Liver (tissue), 10 donors: ENCODE measurements at places on chromosomes 2 and 18. TPM values are rescaled to one million over a fixed set of nuclear protein-coding genes. Genes with fewer than 3 reads are reported as not detected.

DNA sequence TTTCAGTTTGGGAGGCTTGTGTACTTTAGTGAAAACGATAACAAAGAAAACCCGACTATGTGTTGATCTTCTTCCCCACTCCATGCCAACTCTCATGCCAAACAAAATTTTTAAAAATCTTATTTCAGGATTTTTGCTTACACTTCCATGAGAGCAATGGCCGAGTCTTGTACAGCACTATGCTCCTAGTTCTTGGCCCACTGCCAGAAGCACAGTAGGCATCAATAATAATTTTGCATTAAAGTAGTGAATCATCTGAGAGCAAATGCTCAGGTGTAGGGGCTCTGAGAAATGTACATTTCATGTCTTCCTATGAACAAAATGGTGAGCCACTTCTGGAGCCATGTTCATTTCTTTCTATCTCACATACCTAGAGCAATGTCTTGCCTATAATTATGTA is 62.2 kb downstream of the MAP3K19 start:
- no peak overlapping the region for H3K27ac ChIP-seq
- H3K4me1 ChIP-seq = no peaks in the 10 kb centered on the region
- no peaks in the 10 kb centered on the region for H3K36me3 ChIP-seq
- H3K4me3 ChIP-seq = no peak overlapping the region

GRCh38 chr2:218130377-218130776 is 4.5 kb downstream of the CXCR2 start:
- no peak overlapping the region for H3K4me3 ChIP-seq
- no peaks in the 10 kb centered on the region for H3K27me3 ChIP-seq
- H3K4me1 ChIP-seq = no peaks in the 10 kb centered on the region

GRCh38 chr2:213934560-213934959 is 476.3 kb upstream of the VWC2L start:
- DNase-seq = no peak
- no peak overlapping the region for H3K4me3 ChIP-seq
- no peaks in the 10 kb centered on the region for H3K27me3 ChIP-seq
- H3K36me3 ChIP-seq = no peaks in the 10 kb centered on the region
- H3K27ac ChIP-seq = no peak overlapping the region

Gene ALKAL2
- not detected for total RNA-seq

DNA sequence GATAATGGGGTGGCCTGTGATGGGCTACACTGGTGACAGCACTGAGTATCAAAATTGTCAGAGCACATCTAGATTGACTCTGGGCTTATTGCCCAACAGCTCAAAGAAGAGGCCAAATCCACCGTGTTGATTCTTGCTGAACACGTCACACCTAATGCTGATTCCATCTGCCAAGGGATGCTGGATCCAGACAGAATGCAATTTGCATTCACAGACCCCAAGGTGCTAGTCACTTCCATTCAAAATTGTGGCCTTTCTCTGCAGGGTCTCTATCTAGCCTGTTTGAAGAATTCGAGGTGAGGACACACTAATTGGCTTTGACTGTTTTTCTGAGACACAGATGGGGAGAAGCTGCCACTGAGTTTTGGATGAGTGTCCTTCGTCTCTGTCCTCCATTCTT is 13.5 kb upstream of the GPR39 start:
- no peak overlapping the region for H3K4me3 ChIP-seq
- no peaks in the 10 kb centered on the region for H3K27me3 ChIP-seq
- no peak overlapping the region for H3K27ac ChIP-seq
- H3K4me1 ChIP-seq = no peaks in the 10 kb centered on the region
- no peak for DNase-seq

GRCh38 chr2:15852811-15853210 is 87.5 kb upstream of the MYCN start:
- no peak overlapping the region for H3K4me3 ChIP-seq
- no peaks in the 10 kb centered on the region for H3K36me3 ChIP-seq
- no peak for DNase-seq
- no peaks in the 10 kb centered on the region for H3K4me1 ChIP-seq
- H3K27me3 ChIP-seq = no peaks in the 10 kb centered on the region

DNA sequence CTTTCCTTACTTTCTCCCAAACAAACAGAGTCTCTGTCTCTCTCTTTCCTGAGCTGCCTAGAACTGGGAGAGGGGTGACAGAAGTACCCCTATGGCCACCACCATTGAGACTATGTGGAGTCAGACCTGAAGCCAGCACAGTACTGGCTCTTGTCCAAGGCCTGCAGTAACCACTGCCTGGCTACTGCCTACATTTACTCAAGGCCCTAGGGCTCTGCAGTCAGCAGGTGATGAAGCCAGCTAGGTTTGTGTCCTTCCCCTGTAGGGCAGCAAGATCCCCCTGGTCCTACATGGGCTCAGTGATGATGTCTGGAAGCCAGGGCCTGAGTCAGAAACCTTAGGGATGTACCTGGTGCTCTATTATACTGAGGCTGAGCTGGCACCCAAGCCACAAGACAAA is 12.2 kb downstream of the MYO3B start:
- no peak overlapping the region for H3K4me3 ChIP-seq
- H3K36me3 ChIP-seq = no peaks in the 10 kb centered on the region
- no peaks in the 10 kb centered on the region for H3K27me3 ChIP-seq
- no peak overlapping the region for H3K27ac ChIP-seq
- no peak for DNase-seq

Gene ABCB11
- 43.5 TPM for total RNA-seq

- H3K4me3 ChIP-seq = no peak overlapping the region
- peaks cover 4% of the 10 kb centered on the region for H3K4me1 ChIP-seq
- no peaks in the 10 kb centered on the region for H3K27me3 ChIP-seq
- peak overlapping the region; percentile 34 for H3K27ac ChIP-seq
- no peaks in the 10 kb centered on the region for H3K36me3 ChIP-seq
- no peak for DNase-seq
Measured at GRCh38 chr2:197306696-197307040, 3.9 kb downstream of the ANKRD44 start.

Gene KYNU
- 24.0 TPM for total RNA-seq

- no peaks in the 10 kb centered on the region for H3K36me3 ChIP-seq
- no peak overlapping the region for H3K27ac ChIP-seq
- H3K27me3 ChIP-seq = no peaks in the 10 kb centered on the region
- peaks cover 3% of the 10 kb centered on the region for H3K4me1 ChIP-seq
- H3K4me3 ChIP-seq = no peak overlapping the region
- DNase-seq = no peak
Measured at GRCh38 chr2:202642567-202642966, 7.8 kb downstream of the FAM117B start.

DNA sequence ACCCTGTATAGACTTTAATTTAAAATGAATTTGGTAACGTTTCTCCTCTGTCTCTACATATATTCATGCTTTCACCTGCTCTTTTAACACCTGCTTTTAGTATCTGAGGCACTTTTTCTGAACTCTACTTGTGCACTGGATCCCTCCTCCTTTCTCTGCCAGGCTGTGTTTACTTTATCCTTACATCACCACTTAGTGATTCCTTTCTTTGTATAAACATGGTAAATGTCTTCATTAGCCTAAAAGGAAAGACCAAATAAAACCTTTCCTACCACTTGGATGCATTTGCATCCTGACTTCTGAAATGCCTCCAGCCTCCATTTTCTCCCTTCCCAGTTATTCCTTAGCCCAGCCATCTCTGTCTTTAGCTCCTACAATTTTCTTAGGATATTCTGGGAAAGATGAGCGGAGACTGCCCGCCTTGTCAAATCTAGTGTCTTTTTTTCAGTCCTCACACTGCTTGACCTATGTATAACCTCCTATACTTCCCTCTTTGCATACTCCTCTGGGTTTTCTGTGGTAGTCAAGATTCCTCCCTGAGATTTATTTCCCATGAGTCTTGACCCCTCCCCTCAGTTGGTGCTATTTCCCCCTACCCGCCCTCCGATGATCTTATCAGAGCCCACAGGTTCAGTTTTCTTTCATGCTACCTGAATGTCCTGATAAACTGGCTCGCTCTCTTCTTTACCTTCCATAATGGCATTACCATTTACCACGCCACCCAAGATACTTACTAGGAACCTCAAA is 44.8 kb downstream of the REL start:
- H3K27me3 ChIP-seq = no peaks in the 10 kb centered on the region
- peak overlapping the region; percentile 70 for H3K27ac ChIP-seq
- no peak overlapping the region for H3K4me3 ChIP-seq
- peaks cover 3% of the 10 kb centered on the region for H3K36me3 ChIP-seq
- H3K4me1 ChIP-seq = no peaks in the 10 kb centered on the region
- no peak for DNase-seq

DNA sequence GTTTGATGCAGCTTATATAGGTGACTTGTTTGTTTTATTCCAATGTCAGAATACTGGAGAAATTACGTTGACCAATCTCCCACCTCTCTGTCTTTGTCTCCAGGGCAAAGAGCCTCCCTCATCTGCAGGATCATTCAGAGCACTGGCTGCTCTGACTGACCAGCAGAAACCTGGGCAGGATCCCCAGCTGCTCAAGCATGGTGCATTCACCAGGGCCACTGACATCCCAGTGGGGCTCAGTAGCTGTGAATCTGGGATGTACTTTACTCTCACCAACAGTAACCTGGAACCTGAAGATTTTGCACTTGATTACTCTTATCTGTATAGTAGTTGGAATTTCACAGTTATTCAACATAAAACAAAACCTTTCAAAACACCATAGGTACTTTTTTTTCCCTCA is 235.9 kb downstream of the ANKRD36 start:
- no peaks in the 10 kb centered on the region for H3K4me1 ChIP-seq
- no peak overlapping the region for H3K4me3 ChIP-seq
- DNase-seq = no peak

- H3K27ac ChIP-seq = no peak overlapping the region
- H3K4me3 ChIP-seq = no peak overlapping the region
- no peaks in the 10 kb centered on the region for H3K4me1 ChIP-seq
- no peaks in the 10 kb centered on the region for H3K36me3 ChIP-seq
Measured at GRCh38 chr18:35786365-35787042, 186.0 kb upstream of the RMP24 start.

Gene HOXD12
- total RNA-seq = not detected

DNA sequence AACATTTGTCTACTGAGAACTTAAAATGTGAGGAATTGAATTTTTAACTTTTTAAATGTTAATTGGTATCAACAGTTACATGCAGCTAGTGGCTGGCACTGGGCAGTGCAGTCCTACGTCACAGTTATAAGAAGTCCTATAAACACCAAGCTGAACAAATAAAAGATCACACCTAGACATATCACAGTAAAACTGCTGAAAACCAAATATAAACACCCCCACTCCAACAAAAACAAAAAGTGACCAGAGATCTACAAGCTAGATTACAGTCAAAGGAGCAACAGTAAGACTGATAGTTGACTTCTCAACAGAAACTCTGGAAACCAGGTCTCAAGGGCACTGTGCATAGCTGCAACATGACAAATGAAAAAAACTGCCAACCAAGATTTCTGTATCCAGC is 19.4 kb downstream of the TLK1 start:
- no peak for DNase-seq
- no peak overlapping the region for H3K27ac ChIP-seq
- no peaks in the 10 kb centered on the region for H3K36me3 ChIP-seq
- no peak overlapping the region for H3K4me3 ChIP-seq

- no peaks in the 10 kb centered on the region for H3K27me3 ChIP-seq
- DNase-seq = peak; percentile 4
- no peak overlapping the region for H3K4me3 ChIP-seq
- no peaks in the 10 kb centered on the region for H3K36me3 ChIP-seq
- H3K4me1 ChIP-seq = no peaks in the 10 kb centered on the region
Measured at GRCh38 chr2:8378016-8378810, 303.6 kb upstream of the ID2 start.

DNA sequence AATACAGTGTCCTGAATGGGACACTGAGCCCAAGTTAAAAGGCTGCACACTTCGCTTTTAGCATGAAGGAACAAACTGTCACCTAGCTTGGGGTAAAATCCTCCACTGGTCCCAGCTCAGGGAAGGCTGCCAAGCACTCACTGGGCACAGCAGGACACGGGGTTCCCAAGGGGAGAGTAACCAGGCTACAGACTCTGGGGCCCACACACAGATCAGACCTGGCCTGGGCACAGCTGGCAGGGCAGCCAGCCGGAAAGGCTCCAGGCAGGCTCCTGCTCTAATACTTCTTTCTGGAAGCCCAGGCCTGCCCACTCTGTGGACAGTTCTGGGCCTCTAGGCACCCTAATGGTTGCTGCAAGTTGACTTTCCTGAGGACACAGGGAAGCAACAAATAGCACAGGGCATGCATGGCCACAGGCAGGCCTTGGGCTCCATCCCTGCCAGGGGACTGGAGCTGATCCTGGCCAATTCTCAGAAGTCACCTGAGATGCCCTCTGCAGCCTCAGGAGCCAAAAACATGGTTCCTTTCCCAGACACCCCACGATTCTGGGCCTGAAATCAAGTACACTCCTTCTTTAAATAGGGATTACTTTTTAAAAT is 18.7 kb upstream of the SULT1C3 start:
- no peak for DNase-seq
- no peak overlapping the region for H3K4me3 ChIP-seq
- H3K27me3 ChIP-seq = no peaks in the 10 kb centered on the region
- no peaks in the 10 kb centered on the region for H3K36me3 ChIP-seq
- H3K4me1 ChIP-seq = no peaks in the 10 kb centered on the region

DNA sequence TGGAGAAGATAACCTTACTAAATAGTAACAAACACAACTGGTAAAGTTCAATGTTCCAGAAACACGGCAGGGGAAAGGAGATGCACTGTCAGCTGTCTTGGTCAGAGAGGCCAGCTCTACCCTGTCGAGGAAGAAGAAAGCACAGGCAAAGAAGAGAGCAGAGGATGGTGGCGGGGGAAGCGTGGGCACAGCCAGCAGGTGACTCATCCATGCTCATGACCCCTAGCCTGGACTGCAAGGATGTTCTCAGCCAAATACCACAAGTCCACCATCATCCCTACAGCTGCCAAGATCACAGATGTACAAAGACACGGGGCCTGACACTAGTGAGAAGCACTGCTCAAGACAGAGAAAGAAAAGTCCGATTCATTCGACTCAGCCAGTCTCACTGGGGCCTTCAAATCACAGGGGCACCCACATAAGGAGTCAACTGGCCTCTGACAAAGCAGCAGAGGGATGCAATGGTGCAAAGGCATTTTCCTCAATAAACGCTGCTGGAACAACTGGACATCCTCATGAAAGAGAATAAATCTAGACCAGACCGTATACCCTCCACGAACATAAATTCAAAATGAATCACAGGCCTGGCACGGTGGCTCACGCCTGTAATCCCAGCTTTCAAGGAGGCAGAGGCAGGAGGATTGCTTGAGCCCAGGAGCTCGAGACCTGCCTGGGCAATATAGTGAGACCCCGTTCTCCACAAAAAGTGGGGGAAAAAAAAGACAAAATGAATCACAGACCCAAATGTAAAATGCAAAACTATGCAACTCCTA is 5.6 kb downstream of the DTYMK start:
- H3K27ac ChIP-seq = no peak overlapping the region
- H3K4me1 ChIP-seq = no peaks in the 10 kb centered on the region
- no peaks in the 10 kb centered on the region for H3K36me3 ChIP-seq
- no peak overlapping the region for H3K4me3 ChIP-seq
- no peak for DNase-seq

DNA sequence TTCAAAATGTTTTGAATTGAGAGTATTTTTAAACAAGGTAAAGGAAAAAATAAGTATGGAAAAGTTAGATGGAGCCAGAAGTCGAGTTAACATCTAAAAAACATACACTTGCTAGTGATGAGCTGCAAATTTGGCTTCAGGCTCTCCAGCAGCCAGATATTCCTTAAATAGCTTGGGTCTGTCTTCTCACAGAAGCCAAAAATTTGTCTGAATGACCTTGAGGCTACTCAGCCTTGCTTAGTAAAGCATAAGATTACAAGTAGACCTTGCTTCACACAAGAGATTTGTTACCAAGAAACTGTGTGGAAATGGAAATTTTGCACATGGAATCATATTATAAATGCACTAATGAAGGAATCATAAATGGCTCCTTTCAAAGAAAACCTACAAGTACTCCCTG is 40.8 kb upstream of the GRB14 start:
- DNase-seq = no peak
- H3K27me3 ChIP-seq = no peaks in the 10 kb centered on the region
- H3K4me3 ChIP-seq = no peak overlapping the region
- no peaks in the 10 kb centered on the region for H3K36me3 ChIP-seq
- H3K4me1 ChIP-seq = peaks cover 4% of the 10 kb centered on the region
- no peak overlapping the region for H3K27ac ChIP-seq

Gene ZNF892
- total RNA-seq = 1.3 TPM
